ENCODE measurements at places on chromosomes 12 and 14. TPM values are rescaled to one million over a fixed set of nuclear protein-coding genes. Genes with fewer than 3 reads are reported as not detected.
A peak's percentile ranks its signal among the peaks of the same experiment; 100 is the strongest.

DNA sequence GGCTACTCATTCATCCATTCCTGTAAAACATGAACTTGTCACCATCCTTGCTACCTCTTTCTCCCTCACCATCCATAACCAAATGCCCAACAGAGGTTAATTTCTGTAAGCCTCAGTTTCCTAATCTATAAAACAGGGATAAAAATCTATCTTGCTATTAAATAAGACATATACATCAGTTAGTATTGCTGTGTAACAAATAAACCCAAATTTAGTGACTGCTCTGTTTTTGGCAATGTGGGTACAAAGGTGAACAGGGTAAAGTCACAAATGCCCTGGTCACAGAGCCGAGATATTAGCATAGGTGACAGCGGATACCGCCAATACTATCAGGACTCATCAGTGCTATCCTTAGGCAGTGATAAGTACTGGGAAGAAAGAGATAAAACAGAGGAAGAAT is 3.6 kb upstream of the FBXO21 start:
- no peak for DNase-seq

DNA sequence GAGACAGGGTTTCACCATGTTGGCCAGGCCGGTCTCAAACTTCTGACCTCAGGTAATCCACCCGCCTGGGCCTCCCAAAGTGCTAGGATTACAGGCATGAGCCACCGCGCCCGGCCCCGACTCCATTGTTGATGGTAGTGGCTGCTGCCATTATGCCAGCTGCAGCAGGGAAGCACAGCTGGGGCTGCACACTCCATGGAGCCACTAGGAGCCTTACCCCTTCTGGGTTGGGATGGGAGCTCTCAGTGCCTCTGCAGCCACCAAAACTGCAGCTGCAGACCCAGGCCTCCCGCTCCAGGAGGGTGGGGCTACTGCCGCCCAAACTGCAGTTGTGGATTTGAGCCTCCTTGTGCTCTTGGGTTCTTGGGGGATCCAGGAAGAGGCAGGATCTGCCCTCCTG is 25.9 kb downstream of the TCHP start:
- DNase-seq: no peak

- no peak for DNase-seq
Measured at GRCh38 chr14:103629503-103630121, 601 bp downstream of the KLC1 start.

DNA sequence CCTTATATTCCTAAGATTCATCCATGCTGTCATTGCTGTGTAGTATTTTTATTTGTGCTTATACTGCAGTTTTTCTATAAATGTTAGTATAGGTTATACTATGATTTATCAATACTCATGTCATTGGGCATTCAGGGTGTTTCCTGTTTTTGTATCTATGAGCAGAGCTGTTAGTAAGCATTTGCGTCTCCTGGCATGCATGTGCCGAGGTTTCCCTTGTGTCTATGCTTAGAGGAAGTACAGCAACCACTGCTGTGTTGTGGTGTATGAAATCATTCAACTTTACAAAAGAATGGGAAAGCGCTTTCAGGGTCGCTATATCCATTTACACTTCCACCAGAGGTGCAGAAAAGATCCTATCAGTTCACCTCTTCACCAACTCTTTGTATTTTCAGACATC is 122.7 kb downstream of the RGS6 start:
- DNase-seq: no peak

GRCh38 chr12:2690348-2691005 is 104.3 kb upstream of the FKBP4 start:
- no peak for DNase-seq

DNA sequence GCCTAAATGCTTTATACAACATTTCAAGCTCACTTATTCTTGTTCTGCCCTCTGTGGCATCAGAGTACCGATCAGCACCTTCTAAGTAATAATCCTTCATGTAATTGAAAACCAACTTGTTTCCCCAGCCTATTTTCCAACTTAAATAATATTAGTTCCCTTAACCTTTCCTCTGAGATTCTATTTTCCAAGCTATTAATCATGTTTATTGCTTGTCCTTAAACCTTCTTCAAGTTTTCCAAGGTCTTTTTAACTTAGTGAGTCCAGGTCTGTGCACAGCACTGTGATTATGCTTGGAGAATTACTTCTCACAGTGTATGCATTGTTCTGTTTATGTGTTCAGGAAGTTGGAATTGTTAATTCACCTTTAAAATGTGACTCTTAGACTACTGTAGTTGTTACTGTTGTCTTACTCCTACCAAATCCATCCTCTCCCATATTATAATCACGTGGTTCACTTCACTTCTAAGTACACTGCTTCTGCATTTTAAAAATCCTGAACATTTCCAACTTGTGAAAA is 1039.3 kb upstream of the FOXG1 start:
- no peak for DNase-seq

- DNase-seq: no peak
Measured at GRCh38 chr12:79296133-79296532, 394.6 kb downstream of the PAWR start.

DNA sequence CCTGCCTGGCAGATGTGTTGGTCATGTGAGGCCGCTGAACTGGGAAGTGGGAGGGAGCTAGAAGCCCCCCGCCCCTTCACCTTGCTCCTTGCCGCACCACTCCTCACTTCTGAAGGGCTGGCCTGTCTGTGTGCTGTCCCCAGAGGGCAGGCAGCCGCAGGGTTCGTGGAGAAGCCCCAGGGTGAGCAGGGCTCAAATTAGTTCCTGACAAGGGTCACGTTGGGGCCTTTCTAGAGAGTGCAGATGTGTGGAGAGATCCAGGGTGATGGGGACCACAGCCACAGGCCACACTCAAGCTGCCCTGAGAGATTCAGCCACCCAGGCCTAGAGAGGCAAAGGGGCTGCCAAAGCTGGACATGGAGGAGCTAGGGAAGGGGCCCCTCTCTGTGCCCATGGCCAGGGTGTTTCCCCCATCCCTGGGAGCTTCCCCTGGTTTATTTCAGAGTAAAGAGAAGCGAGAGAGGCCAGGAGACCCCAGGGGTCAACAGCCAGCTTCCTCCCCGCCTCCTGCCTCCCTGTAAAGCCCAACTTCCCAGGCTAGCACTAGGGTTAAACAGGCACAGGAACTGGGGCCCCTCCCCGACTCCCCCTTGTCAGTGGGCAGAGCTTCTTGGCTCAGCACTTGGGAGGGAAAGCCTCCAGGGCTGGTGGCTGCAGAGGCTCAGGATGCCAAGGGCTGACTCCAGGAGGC is 16.2 kb downstream of the SLC25A29 start:
- peak; percentile 52 for DNase-seq

DNA sequence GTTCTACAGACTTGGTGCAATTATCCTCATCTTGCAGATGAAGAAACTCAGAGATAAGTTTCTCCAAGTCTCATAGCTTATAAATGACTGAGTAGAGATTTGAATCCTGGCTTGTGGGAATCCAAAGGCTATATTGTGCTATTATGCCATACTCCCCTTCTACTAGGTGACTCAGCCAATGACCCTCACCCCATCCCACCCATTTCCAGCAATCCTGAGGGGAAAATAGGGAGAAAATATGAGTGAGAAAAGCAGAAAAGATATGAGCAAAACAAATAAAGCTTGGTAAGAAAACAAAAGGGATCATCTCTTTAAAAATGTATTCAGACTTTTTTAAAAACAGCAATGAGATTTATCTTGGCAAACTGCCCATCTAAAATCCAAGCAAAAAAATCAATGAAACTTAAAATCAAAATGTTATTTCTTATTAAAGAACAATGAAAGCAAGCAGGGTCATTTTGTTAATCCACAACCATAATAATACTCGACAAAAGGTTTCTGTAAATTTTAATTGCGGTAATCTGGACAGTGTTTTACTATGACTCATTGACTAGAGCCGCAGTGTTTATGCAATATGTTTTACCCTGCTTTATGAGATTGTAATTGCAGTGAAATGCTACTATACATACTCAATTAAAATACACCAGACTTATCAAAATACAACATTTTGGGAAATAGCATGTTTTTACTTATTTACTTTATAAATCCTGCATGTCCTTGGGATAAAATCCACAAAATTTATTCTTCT is 13.1 kb upstream of the LGR5 start:
- DNase-seq: no peak

- no peak for DNase-seq
Measured at GRCh38 chr12:29581631-29582030, 84.1 kb upstream of the OVCH1 start.

GRCh38 chr12:49538510-49539403 is at the start of gene KCNH3:
KCNH3 (plus strand) TSS chr12:49539030; CDS start chr12:49539417, 387 bp downstream.
- DNase-seq: no peak

DCD gene
- polyA plus RNA-seq: not detected

CLEC2D gene
- 4.2 TPM for polyA plus RNA-seq

RNASE7 gene
- polyA plus RNA-seq: not detected

RALGAPA1 gene
- 3.9 TPM for polyA plus RNA-seq

CCDC88C gene
- 19.5 TPM for polyA plus RNA-seq

Measured in H1 (cell line).